ENCODE measurements at places on chromosomes 3 and 15.
A peak's percentile ranks its signal among the peaks of the same experiment; 100 is the strongest.

GRCh38 chr15:68310804-68311463, 33.4 kb downstream of the FEM1B start:
- no peak for DNase-seq

DNA sequence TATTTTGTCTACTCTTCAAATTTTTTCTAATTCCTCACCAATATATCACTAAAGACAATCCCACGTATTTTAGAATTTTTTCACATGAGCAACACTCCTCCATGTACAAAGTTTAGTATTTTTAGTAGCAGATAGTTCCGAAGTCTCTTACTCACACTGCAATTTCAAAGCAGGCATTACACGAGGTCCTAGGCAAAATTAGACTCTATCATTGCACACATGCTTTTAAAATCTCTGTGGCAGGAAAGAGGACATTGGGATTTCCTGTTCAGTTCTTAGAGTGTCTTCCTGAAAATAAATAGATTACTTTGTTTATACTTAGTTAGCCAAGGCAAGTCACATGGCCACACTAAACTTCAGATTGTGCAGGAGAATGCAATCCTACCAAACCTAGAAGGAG, 847.7 kb downstream of the ROBO2 start:
- DNase-seq: no peak

- DNase-seq: no peak
Observed at GRCh38 chr15:41821831-41822230, 6.1 kb upstream of the JMJD7 start.

- DNase-seq: no peak
Observed at GRCh38 chr3:127209840-127210653, 17.1 kb downstream of the PRR23E start.

- peak; percentile 86 for DNase-seq
Observed at GRCh38 chr15:85592148-85592547, 202.6 kb downstream of the KLHL25 start.

- DNase-seq: peak; percentile 29
Observed at GRCh38 chr15:49990835-49991545, 128.0 kb downstream of the ATP8B4 start.

GRCh38 chr3:128322030-128323022, 144.4 kb downstream of the DNAJB8 start:
- peak; percentile 60 for DNase-seq

GRCh38 chr3:53238886-53239285, 16.9 kb downstream of the TKT start:
- no peak for DNase-seq

- DNase-seq: no peak
Observed at GRCh38 chr15:27550635-27551034, 548.5 kb downstream of the OCA2 start.

GRCh38 chr3:9224490-9224889, 25.0 kb downstream of the SRGAP3 start:
- peak; percentile 59 for DNase-seq

DNA sequence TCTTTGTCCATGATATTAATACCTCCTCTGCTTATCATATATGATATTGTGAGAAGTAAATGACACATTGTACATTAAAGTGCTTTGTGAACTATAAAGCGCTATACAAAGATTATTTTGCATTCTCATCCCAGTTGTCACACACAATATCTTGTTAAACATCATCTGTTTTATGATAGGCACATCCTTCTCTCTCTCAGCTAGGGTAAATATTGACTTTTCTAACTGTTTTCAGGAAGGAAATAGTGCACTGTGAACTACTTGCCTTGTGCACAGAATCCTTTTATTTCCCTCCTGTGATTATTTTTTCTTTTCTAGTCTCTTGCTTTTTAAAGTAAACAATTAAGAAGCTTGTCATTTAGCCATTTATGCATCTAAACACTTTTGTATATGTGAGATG, 388.2 kb downstream of the LPP start:
- no peak for DNase-seq

DNA sequence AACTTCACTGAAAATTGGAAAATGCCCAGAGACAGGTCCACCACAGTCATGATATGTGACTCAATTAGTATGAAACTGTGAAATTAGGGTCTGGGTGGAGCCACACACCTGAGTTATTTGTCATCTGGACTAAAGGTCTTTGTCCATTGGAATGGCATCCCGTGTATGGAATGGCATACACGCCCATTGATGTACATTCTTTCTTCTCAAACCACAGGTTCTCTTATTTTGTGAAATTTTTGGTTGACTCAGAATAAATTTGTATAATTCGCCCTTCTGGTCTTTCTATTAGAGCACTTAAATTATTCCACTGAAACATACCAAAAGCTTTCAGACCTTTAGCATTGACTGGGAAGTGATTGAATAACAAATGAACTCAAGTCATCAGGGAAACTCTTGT, 66.8 kb upstream of the UBE2E1 start:
- DNase-seq: no peak

GRCh38 chr3:112774293-112774926, 72.3 kb downstream of the CD200R1L start:
- peak; percentile 59 for DNase-seq

DNA sequence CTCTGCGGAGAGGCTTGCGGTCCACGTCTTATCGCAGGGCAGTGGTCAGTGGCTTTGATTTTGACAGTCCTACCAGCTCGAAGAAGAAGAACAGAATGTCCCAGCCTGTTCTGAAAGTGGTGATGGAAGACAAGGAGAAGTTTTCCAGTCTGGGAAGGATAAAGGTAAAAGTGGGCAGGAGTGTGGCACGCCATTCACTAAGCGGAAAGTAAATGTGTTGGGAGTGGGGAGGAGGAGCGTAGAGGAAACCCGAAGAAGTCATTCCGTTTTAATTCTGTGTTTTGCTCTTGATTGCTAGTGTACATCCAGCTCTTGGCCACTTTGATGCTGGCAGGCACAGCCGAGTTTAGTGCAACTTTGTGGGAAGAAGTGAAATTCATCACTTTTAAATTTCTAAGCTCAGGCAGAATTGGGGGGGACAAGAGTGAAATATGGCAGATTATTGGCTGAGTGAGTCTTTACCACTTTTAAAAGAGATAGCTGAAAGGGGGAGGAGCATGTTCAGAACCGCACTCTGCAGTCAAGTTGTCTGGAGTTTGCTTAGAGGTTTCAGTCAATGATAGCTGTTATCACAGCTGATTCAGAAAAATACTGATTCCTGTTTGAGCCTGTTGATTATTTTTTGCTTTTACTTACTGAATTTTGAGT, 1.8 kb downstream of the ARHGEF26 start:
- DNase-seq: peak; percentile 32

DNA sequence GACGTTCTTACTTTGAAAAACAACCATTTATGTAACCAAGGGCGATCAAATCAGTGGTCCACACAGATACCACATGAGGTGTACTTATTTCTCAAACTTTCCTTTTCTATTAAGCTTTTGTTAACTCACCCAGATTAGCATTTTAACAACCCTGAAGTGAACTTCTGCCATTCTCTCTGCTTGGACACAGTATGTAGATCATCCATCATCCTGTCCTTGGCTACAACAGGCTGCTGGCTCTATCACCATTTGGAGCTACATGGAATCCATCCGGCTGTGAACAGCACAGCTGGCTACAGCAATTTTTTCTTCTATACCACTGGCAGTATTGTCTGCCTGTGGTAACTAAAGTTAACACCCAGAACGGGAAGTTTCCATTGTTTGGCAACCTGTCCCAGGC, 4.4 kb downstream of the SEMA6D start:
- DNase-seq: no peak

DNA sequence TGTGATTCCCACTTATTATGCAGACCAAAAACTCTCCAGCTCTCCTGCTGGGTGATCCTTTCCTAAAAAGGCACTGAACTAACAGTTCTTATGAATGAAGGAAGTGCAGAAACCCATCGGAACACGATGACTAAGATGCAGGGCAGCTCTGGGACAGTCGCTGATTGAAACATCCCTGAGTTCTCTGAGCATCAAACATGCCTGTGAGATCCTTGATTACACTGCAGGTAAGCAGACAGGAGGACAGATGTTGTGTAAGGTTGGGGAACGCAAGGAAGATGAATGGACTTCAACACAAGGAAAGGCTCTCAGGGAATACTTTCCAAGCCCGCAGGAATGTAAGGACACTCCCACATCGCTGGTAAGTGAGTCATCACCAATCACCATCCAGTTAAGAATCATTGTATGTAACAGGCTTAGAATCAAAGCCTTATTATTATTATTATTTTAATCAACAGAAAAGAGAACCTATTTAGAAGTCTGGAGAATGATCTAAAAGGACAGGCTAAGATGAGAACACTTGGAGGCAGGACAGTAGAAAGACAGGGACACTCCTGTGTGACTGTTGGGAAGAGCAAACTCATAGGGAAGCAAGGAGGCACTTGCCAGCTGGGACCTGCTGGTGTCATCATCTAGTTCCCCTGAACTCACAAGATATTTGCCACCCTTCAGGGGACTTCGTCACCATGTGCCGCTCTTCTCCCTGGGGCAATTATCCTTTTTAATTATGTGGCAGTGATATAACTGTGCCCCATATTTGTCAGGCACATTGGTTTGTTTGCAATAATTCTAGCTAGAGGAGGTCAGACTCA, 26.0 kb downstream of the TMEM158 start:
- DNase-seq: peak; percentile 92

DNA sequence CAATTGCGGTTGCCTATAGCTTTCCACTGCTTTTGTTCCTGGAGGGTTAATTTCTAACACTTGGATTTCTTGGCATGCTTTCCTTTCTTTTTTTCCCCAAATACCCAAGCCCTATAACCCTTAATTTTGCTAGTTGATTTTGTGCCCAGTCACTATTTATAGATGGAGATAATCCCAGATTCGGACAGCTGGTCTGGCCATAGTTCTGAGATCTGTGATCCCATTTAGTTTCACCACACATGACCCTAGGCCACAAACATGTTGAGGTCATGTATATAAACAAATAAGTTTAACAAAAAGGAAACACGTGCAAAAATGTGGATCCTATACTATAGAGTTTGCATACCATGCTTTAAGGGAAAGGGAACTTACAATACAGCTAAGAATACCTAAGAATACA, 111.4 kb downstream of the ZMAT3 start:
- no peak for DNase-seq

DNA sequence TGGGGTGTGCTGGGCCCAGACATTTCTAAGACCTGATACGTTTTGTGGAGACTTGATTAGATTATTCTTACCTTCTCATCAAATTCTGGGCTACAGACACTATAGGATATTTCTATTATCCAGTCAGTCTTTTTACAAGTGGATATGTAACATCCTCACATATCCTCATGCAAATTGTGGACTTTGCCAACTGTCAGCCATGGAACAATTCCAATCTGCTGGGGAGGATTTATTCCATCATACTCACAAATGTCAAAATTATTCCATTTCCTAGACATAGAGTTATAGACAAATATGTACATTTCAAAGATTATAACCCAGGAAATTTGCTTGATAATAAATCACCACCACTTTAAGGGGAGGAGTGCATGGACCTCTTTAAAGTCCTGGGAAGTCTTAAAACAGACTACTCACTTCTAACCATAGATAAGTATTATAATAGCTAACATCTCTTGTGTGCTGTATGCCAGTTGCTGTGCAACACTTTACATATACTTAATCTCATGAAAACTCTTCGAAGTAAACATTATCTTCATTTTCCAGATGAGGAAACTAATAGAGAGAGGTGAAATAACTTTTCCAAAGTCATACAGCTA, 44.4 kb downstream of the CADPS start:
- no peak for DNase-seq

GRCh38 chr3:194344012-194344411, 7.1 kb downstream of the CPN2 start:
- peak; percentile 79 for DNase-seq

Data from cardiac muscle cell (in vitro differentiated cells and primary cell).